ENCODE measurements at places on chromosomes 2 and 18.

- no peak for DNase-seq
These were observed 155.1 kb upstream of the RASGRP3 start for GRCh38 chr2:33321236-33321771.

- no peak for DNase-seq
These were observed 551.2 kb upstream of the FSIP2 start for GRCh38 chr2:185187421-185187820.

DNA sequence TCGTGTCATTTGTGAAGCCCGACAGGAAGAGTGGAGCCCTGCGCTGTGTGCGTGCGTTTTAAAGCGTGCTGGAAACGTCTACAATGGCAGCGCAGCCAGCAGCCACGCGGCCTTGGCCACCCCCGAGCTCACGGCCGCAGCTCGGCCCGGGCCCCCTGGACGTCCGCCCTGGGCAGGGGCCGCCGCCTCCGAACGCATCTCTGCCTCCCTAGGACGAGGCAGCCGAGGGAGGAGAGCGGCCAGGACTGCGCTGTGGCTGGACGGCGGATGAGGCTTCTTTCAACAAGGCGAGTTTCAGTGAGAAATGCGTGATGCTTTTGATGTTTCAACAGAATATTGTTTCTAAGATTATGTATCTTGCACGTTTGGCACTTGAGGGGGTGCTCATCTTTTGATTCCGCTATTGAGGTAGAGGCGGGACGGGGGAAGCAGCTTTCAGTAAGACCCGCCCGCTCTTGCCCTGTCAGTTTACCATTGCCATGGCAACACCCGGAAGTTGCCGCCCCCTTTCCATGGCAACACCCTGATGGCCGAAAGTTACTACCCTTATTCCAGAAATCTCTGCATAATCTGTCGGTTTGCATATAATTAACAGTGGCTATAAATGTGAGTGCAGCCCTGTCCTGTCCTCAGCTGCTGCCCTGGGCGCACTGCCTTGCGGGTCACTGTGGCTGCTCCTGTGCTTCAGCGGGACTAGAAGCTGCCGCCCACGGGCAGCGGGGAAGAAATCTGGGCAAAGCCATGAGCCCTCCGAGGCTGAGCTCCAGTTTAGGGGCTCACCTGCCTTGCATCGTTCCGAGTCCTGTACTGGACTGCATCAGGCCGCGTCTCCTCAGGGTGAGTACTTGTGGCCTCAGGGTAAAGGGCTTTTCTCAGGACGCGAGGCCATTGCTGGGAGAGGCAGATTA is 38.6 kb downstream of the ADNP2 start:
- DNase-seq = peak; percentile 88

- DNase-seq = peak; percentile 66
These were observed 6.1 kb upstream of the SERPINB8 start for GRCh38 chr18:63963615-63964256.

- DNase-seq = peak; percentile 20
These were observed 183.7 kb downstream of the NRP2 start for GRCh38 chr2:205865905-205866441.
